Activated naive CD4-positive, alpha-beta T cell treated with anti-CD3 and anti-CD28 coated beads for 36 hours (primary cell): ENCODE measurements at places on chromosomes 12 and 14. TPM values are rescaled to one million over a fixed set of nuclear protein-coding genes. Genes with fewer than 3 reads are reported as not detected.

The FKBP11 gene
- total RNA-seq: 59.8 TPM

The CFAP54 gene
- 0.64 TPM for total RNA-seq

The RFX4 gene
- total RNA-seq: not detected

The LRRC10 gene
- not detected for total RNA-seq

The MAP1LC3B2 gene
- 1.5 TPM for total RNA-seq

The TAS2R19 gene
- total RNA-seq: 0.77 TPM

The FAR2 gene
- total RNA-seq: 2.2 TPM

The MCRS1 gene
- 49.8 TPM for total RNA-seq

The LRIG3 gene
- total RNA-seq: not detected

The KRT86 gene
- 0.15 TPM for total RNA-seq

The TRIAP1 gene
- 56.8 TPM for total RNA-seq

The SLCO1A2 gene
- total RNA-seq: not detected

The KRT73 gene
- total RNA-seq: 1.4 TPM
